Right atrium auricular region (tissue), 2 donors: ENCODE measurements at places on chromosomes 13 and 19. TPM values are rescaled to one million over a fixed set of nuclear protein-coding genes. Genes with fewer than 3 reads are reported as not detected.

The SERPINE3 gene
- not detected for total RNA-seq

The ELSPBP1 gene
- not detected for total RNA-seq

The MATK gene
- total RNA-seq, result 1.5 TPM

The CACNG6 gene
- total RNA-seq, result not detected

The ZNF888 gene
- total RNA-seq, result 1.3 TPM

The SYT5 gene
- total RNA-seq, result 0.08 TPM

The AMER2 gene
- total RNA-seq, result not detected

The SERP2 gene
- 17.7 TPM for total RNA-seq

The CFAP97D2 gene
- total RNA-seq, result not detected

The IZUMO1 gene
- not detected for total RNA-seq

DNA sequence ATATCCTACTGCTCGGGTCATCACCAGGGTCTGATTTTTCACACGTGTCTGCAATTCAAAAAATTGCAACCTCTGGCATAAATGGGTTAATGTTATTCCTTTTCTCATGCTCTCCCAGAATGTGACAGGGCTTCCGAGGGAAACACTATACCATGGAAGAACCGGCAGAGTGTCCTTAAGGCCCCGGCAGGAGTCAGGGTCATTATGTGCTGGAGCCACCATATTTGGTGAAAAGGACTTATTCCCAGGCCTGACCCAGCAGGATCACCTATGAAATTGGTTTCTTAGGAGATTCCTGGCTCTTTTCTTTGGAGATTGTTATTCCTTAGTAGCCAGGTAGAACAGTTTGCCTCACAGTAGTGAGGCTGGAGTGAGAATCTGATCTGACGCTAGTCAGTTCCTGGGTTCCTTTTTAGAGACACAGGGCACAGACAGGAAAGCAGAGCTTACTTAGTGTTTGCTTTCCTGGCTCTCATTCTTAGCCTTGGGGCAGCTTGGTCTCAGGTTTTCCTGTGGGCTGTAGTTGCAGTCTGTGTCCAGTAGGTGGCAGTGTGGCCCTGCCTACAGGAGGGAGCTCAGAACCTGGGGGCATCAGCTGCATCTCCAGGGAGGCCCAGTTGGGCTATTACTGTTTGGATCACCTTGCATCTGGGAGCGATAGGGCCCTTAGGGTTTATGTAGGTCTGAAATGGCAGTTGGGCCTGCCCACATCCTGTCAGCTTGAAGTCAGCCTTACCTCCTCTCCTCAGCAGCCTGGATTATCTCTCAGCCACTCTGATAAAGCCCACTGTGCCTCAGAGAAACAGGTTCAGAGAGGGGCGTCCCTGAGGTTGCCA, 12.4 kb downstream of the SNRNP70 start:
- no peak overlapping the region for H3K4me3 ChIP-seq
- DNase-seq, result peak; percentile 66
- H3K36me3 ChIP-seq, result peaks cover 81% of the 10 kb centered on the region
- peak overlapping the region; percentile 42 for H3K27ac ChIP-seq
- no peaks in the 10 kb centered on the region for H3K27me3 ChIP-seq

GRCh38 chr13:108961542-108962125, 332.2 kb downstream of the MYO16 start:
- no peak overlapping the region for H3K27ac ChIP-seq
- H3K4me3 ChIP-seq, result no peak overlapping the region
- no peak for DNase-seq
- H3K36me3 ChIP-seq, result no peaks in the 10 kb centered on the region
- H3K27me3 ChIP-seq, result no peaks in the 10 kb centered on the region
- no peaks in the 10 kb centered on the region for H3K4me1 ChIP-seq

GRCh38 chr13:21016487-21016886, 44.9 kb downstream of the LATS2 start:
- no peak overlapping the region for H3K4me3 ChIP-seq
- peak overlapping the region; percentile 75 for H3K27ac ChIP-seq
- DNase-seq, result no peak
- H3K27me3 ChIP-seq, result no peaks in the 10 kb centered on the region

- DNase-seq, result no peak
- H3K36me3 ChIP-seq, result no peaks in the 10 kb centered on the region
- H3K4me3 ChIP-seq, result no peak overlapping the region
- no peaks in the 10 kb centered on the region for H3K4me1 ChIP-seq
Observed at GRCh38 chr19:28019901-28020300, 1193.0 kb downstream of the UQCRFS1 start.

GRCh38 chr19:6433663-6434062, at the start of gene SLC25A41:
TSS of gene SLC25A41 (minus strand) at chr19:6433763. CDS start at chr19:6433693, 70 bp downstream.
- H3K36me3 ChIP-seq, result no peaks in the 10 kb centered on the region
- H3K4me1 ChIP-seq, result no peaks in the 10 kb centered on the region
- no peaks in the 10 kb centered on the region for H3K27me3 ChIP-seq
- H3K4me3 ChIP-seq, result no peak within 1 kb of the TSS

DNA sequence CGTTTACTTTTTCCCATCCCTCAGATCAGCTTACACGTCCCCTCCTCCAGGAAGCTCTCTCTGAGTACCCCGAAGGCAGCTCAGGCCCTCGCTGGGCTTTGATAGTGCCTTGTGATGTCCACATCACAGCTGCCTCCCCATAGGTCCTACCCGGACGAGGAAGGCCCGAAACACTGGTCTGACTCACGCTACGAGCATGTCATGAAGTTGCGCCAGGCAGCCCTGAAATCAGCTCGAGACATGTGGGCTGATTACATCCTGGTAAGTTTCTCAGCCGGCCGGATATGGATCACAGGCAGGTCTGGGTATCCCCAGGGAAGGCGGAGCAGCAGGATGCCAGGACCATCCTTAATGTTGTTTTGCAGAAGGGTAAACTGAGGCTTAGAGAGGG, 4.8 kb downstream of the COLGALT1 start:
- no peaks in the 10 kb centered on the region for H3K4me1 ChIP-seq
- peak; percentile 81 for DNase-seq
- H3K36me3 ChIP-seq, result peaks cover 18% of the 10 kb centered on the region

- H3K4me1 ChIP-seq, result no peaks in the 10 kb centered on the region
- DNase-seq, result no peak
- H3K4me3 ChIP-seq, result no peak overlapping the region
- H3K27me3 ChIP-seq, result no peaks in the 10 kb centered on the region
Observed at GRCh38 chr13:97220151-97220900, 1.8 kb upstream of the MBNL2 start.

- H3K4me1 ChIP-seq, result no peaks in the 10 kb centered on the region
- H3K36me3 ChIP-seq, result no peaks in the 10 kb centered on the region
- no peak overlapping the region for H3K27ac ChIP-seq
- H3K4me3 ChIP-seq, result no peak overlapping the region
- no peaks in the 10 kb centered on the region for H3K27me3 ChIP-seq
Observed at GRCh38 chr13:111518161-111518792, 197.8 kb downstream of the TEX29 start.

- DNase-seq, result no peak
- no peaks in the 10 kb centered on the region for H3K36me3 ChIP-seq
- no peak overlapping the region for H3K27ac ChIP-seq
- no peak overlapping the region for H3K4me3 ChIP-seq
- no peaks in the 10 kb centered on the region for H3K4me1 ChIP-seq
Observed at GRCh38 chr13:23787464-23787863, 101.7 kb downstream of the MIPEP start.

- no peaks in the 10 kb centered on the region for H3K27me3 ChIP-seq
- H3K36me3 ChIP-seq, result no peaks in the 10 kb centered on the region
- H3K27ac ChIP-seq, result peak overlapping the region; percentile 51
- peaks cover 74% of the 10 kb centered on the region for H3K4me1 ChIP-seq
Observed at GRCh38 chr13:98508685-98509084, 68.2 kb downstream of the STK24 start.

DNA sequence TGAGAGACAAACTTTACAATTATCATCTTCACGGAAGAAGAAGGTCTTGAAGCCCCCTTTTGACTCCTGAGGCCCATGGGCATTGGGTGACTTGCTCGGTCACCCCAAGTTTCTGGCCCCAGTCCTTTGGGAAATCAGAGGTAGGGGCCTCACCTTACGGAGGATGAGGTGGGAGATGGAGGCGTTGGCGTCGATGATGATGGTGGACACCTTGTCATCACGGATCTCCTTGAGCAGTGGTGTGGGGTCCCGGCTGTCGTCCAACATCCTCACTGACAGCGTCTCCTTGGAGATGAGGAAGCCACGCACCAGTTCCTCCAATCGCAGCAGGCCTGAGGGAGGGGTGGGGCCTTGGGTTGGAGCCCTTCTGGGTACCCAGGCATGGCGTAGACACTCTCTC, 10.8 kb downstream of the GRIK5 start:
- no peak overlapping the region for H3K27ac ChIP-seq
- H3K27me3 ChIP-seq, result no peaks in the 10 kb centered on the region
- no peaks in the 10 kb centered on the region for H3K4me1 ChIP-seq

DNA sequence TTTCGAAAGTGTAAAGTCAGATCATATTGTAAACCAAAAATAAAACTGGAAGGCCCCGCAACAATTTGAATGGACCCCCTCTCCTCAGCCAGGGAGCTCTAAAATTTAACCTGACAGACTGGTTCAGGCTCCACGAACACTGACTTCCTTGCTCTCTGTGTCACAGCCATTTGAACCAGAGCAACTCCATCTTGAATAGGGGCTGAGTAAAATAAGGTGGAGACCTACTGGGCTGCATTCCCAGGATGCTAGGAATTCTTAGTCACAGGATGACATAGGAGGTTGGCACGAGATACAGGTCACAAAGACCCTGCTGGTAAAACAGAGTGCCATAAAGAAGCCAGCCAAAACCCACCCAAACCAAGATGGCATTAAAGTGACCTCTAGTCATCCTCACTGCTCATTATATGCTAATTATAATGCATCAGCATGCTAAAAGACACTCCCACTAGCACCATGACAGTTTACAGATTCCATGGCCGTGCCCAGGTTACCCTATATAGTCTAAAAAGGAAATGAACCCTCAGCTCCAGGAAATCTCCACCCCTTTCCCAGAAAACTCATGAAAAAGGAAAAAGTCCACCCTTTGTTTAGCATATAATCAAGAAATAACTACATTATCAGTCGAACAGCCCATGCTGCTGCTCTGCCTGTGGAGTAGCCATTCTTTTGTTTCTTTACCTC, 43.1 kb downstream of the RFXAP start:
- no peak overlapping the region for H3K27ac ChIP-seq
- DNase-seq, result no peak
- peaks cover 4% of the 10 kb centered on the region for H3K36me3 ChIP-seq
- H3K27me3 ChIP-seq, result no peaks in the 10 kb centered on the region

GRCh38 chr13:84607261-84608013, 725.2 kb upstream of the SLITRK1 start:
- H3K36me3 ChIP-seq, result no peaks in the 10 kb centered on the region
- no peaks in the 10 kb centered on the region for H3K27me3 ChIP-seq
- DNase-seq, result no peak

DNA sequence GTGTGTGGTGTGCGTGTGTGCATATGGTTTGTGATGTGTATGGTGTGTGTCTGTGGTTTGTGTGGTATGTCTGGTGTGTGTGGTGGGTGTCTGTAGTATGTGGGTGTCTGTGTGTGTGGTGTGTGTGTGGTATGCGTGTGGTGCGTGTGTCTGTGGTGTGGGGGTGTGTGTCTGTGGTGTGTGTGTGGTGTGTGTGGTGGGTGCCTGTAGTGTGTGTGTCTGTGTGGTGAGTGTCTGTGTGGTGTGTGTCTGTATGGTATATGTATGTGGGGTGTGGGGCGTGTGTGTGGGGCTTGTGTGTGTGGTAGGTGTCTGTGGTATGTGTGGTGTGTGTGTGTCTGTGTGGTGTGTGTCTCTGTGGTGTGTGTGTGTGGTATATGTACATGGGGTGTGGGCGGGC, 300.7 kb downstream of the TEX29 start:
- H3K4me1 ChIP-seq, result peaks cover 2% of the 10 kb centered on the region
- H3K27ac ChIP-seq, result no peak overlapping the region
- H3K36me3 ChIP-seq, result no peaks in the 10 kb centered on the region
- H3K27me3 ChIP-seq, result no peaks in the 10 kb centered on the region
- H3K4me3 ChIP-seq, result no peak overlapping the region

DNA sequence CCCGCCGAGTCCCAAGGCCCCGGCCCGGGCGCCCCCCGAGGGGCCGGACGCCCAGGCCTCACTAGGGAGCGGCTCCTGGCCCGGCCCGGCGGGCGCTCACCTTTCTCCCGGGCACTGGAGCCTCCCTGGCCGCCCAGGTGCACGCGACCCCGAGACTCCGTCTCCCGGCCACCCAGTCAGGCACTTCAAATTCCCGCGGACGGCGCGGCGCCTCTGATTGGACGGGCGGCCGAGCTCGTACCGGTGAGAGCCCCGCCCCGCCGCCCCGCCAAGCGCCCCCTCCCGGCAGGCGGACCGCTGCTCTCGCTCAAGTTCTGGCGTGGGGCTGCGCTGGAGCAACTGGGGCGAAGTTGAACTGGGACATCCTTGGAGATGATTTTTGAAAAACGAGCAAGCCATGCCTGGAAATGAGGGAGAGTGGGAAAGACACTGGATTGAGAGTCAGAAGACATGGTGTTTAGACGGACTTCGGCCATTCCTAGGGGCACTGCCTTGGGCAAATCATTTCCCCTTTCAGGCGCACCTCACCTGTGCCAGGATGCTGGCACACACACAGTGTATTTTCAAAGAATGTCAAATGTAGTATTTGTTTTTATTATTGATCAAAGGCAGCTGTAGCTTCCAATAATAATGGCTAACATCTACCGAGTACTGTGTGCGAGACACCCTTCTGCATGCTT, 485.3 kb downstream of the UQCRFS1 start:
- H3K4me3 ChIP-seq, result no peak overlapping the region
- no peak overlapping the region for H3K27ac ChIP-seq
- H3K36me3 ChIP-seq, result no peaks in the 10 kb centered on the region
- DNase-seq, result no peak

DNA sequence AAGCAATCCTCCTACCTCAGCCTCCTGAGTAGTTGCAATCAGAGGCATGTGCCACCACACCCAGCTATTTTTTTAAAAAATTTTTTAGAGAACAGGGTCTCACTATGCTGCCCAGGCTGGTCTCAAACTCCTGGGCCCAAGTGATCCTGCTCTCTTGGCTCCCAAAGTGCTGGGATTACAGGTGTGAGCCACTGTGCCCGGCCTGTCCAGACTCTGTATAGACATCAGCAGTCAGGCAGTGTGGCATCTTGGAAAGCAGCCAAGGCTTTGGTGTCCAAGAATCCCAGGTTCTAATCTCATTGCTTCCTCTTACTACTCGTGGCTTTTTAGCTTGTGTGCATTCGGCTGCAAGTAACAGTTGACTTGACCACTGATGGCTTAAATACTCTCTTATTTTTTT, 43.4 kb downstream of the BICRA start:
- H3K4me1 ChIP-seq, result no peaks in the 10 kb centered on the region
- no peak overlapping the region for H3K27ac ChIP-seq
- DNase-seq, result no peak
- H3K27me3 ChIP-seq, result no peaks in the 10 kb centered on the region
- H3K4me3 ChIP-seq, result no peak overlapping the region
- no peaks in the 10 kb centered on the region for H3K36me3 ChIP-seq

DNA sequence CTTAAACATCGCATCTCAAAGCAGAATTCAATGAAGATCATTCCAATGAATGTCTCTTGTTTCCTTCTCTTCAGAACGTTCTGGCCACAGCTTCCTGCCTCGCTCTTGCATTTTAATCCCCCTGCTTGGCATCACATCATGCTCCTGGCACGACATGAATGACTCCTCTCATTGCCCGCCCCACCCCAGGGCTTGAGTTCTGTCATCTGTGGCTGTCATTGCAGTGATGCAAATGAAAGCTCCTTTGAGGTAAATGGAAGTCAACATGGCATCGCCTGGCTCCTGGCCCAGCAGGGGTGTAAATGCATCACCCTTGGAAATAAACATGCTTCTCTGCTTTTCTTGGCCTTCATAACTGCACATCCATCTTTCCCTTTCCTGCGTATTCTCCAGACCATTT, 48.6 kb downstream of the SCEL start:
- H3K4me3 ChIP-seq, result no peak overlapping the region
- H3K36me3 ChIP-seq, result no peaks in the 10 kb centered on the region
- H3K4me1 ChIP-seq, result no peaks in the 10 kb centered on the region
- no peak for DNase-seq
